ENCODE measurements at places on chromosomes 5 and 9.

DNA sequence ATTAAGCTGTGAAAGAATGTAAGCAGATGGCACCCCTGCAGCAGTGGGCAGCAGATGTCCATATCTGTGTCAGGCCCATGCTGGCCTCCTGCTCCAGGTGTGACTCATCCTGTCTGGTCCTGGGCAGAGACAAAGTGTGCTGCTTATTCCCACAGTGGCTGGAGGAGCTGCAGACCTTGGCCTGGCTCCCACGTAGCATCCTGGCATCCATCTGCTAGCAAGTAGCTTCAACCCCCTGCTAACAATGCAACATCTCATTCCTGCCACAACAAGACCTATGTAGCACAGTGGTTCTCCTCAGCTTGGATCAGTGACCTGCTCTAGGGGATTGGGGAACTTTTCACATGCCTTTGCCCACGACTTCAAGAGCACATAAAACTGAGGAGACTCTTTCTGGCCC lies 126.4 kb upstream of the SLC12A2 start:
- DNase-seq, result no peak

DNA sequence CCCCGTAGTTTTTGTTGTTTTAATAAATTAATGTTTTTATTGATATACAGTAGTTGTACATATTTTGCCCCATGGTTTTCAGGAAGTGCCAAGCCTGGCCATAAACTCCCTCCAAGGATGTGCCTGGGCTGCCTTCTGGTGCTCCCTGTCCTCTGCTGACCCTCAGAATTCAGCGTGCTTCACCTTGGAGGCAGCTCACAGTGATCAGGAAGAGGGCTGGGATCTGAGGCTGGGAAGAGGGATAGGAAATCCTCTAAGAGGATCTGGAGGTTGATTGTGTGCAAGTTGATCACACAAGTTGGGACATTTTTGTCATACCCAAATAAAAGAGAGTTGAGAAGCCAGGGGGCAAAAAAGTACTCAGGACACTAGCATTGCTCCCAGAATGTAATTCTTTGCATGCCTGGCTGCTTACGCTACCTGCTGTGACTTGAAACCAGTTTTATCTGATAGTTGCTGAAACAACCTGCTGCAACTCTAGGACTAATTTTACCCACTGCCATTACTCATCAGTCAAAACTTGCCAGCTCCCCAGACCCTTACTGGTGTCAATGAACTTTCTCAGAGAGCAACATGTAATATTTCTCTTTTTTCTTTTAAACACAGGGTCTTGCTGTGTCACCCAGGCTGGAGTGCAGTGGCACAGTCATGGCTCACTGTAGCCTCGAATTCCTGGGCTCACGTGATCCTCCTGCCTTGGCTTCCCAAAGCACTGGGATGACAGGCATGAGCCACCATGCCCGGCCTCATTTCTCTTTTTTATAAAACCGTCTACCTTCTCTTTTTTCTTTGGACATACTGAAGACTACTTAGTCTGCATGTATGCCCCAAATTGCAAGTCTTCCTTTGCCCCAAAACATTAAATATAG lies 29.0 kb downstream of the PDE6A start:
- no peak for DNase-seq

DNA sequence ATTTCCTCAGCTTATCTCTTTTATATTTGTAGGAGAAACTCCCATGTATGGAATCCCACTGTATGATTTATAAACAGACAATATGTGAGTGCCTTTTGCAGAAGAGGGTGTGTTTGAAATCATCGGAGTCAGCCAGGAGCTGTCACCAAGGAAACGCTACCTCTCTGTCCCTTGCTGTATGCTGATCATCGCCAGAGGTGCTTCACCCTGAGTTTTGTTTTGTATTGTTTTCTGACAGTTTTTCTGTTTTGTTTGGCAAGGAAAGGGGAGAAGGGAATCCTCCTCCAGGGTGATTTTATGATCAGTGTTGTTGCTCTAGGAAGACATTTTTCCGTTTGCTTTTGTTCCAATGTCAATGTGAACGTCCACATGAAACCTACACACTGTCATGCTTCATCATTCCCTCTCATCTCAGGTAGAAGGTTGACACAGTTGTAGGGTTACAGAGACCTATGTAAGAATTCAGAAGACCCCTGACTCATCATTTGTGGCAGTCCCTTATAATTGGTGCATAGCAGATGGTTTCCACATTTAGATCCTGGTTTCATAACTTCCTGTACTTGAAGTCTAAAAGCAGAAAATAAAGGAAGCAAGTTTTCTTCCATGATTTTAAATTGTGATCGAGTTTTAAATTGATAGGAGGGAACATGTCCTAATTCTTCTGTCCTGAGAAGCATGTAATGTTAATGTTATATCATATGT lies 18.0 kb upstream of the CTSL start:
- DNase-seq, result no peak

DNA sequence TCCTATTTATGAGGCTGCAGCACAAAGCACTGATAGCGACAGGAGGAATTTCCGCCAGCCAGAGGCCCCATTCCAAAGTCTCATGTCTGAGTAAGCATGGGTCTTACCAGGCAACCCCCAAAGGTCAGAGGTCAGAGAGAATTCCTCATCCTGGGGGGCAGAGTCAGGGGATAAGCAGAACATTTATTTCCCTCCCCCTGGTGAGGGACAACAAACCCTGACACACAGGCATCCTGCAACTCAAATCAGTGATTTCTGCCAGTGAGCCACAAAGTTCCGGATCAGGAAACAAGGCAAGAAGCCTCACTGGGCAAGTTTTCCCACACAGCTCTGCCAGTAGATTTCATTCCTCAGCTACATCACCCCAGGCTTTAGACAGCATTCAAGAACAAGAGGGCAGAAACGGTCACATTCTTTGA lies 37.0 kb downstream of the ADAMTS12 start:
- no peak for DNase-seq

DNA sequence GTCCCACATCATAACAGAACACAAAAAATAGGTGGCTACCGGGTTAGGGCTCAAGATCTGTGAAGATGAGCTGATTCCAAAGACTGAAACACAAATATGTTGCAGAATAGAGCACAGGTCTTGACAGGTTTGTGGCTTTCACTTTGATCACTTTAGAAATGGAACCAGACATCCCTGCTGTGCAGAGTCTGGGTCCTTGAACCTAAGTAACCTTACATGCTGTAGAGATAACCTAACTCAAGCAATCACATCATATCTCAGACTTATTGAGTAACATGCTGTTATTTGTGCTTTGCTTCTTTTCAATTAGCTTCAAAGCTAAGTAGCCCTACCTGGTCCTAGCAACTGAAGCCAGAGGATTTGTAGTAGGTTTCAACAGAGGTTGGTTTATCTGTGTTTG lies 24.3 kb downstream of the FBXW2 start:
- no peak for DNase-seq

DNA sequence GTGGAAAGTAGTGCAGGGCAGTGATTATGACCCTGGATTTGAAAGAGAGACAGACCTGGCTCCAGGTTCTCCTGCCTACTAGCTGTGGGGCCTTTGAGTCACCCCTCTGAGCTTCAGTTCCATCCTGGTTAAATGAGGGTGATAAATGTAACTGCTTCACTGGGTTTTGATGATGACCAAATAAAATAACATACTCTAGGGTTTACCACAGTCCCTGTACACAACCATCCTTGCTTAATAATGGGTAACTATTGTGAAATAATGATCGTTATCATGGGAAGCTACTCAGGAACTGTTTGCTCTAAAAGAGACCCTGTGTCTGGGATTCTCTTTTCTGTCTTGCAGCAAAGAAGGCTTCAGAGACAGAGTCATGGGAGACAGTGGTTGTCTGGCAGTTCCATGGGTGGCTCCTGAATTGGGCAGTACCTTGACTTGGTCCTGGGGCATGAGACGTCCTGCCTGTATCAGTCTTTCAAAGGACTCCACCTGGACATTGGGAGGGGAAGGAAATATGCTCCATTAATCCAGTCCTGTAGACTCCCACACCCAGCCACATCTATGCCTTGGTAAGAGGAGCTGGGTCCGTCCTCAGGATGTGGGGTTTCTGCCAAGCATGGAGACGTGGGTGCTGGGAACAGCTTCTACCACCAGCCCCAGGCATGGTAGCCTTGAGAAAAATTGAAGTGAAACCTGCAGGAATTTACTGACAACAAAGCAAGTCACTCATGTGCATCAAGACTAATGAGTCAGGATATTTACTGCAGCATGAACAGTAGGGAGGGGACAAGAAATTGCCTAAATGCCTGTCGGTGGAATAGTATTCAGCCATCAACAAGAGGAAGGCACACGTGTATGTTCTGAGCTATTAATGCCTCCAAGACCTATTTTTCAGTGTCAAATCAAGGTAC lies 23.4 kb downstream of the AKNA start:
- no peak for DNase-seq

- DNase-seq, result peak; percentile 65
Measured at GRCh38 chr5:14628346-14628745, 36.2 kb upstream of the OTULIN start.

All from activated naive CD8-positive, alpha-beta T cell treated with anti-CD3 and anti-CD28 coated beads, Interleukin-2, amount 10 ng/mL, durations not matched to agents 7 days and 5 days (primary cell).